ENCODE measurements at places on chromosomes 4 and X.

DNA sequence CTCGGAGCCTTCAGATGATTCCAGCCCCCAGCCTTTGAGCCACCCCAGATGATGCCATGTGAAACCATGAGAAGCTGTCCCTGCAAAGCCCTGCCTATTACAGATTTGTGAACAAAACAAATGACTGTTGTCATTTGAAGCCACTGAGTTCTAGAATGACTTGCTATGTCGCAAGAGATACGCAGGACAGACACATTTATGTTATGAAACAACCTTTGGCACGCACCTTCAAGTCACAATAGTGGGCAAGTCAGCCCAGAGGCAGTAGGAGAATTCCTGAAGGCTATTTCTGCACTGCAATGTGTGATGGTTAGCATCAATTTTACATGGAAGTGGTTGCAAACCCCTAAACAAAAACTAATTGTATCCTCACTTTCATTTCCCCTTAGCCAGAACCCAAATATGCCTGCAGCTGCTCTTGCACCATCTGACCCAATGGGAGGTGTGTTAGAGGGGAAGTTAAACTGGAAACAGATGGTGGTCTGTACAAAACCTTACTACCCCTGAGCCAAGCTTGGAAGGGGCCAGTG is 174.4 kb upstream of the ATP6AP2 start:
- no peak for DNase-seq

DNA sequence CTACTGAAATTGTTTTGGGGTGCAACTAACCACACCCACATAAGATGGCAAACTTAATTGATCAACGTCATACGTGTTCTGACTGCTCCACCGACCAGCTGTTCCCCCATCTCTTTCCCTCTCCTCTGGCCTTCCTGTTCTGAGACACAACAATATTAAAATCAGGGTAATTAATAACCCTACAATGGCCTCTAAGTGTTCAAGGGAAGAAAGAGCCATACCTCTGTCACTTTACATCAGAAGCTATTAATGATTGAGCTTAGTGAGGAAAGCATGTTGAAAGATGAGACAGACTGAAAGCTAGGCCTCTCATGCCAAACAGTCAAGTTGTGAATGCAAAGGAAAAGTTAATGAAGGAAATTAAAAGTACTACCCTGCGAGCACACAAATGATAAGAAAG is 173.9 kb upstream of the FTHL17 start:
- no peak for DNase-seq

DNA sequence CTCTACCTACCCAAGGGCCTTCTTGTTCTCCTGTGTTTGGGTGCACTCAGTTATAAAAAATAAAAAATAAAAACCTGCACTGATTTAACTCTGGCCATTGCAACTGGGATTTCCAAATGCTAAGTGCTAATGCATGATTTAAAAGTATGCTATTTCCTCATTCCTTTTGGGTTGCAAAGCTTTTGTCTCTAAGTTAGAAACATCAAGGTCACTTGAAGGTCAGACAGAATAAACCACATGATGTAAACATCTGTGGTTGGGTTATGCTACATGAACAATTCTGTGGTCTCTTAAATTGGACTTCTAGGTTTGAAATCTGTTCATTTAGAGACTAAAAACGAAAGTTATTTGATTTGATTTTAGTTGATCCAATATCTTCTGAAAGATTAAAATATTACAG is 1547.4 kb upstream of the TENM3 start:
- DNase-seq, result no peak

- peak; percentile 60 for DNase-seq
These were observed at the start of gene CXCL5 for GRCh38 chr4:73998040-73999011. CXCL5 (minus strand) TSS chr4:73998677; CDS start chr4:73998581, 96 bp downstream.

DNA sequence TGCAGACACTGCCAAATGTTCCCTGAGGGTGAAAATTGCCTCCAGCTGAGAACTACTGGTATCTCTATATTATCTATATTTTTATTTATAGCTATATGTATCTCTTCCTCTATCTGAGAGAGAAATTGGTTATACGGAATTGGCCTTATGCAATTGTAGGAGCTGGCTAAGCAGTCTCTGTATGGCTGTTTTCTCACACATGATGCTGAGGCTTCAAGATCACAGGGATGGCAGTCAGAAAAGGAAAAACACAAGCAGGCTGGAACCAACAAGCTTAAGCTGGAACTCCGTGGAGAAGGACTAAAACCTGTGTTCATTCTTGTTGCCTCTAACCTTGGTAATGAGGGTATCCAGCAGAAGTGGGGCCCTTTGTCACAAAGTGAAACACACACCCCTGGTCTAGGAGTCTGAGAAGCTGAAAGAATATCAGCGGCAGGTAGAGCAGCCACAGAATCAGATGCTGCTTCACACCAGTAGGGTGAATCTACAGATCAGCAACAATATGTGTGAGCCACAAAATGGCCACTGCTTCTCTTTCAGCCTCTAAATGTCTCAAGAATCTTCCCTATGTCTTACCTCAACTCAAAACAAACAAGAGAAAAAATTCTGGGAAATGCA is 166.5 kb upstream of the PPP1R2C start:
- DNase-seq, result no peak

DNA sequence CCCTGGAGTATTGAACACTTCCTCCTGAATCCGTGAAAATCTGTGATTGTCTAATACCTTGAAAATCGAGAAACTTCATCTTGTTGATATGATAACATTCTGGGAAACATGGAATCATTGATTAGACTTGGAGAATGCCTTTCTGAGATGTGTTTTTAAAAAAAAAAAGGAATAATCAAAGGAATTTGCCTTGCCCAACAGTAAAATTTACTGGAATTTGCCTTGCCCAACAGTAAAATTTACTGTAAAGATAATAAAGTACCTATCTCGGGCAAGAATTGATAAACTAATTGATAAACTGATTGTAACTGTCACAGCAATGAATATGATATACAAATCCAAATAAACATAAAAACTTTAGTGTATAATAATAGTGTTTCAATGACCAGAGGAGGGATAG is 44.7 kb downstream of the PHOX2B start:
- DNase-seq, result no peak

- DNase-seq, result no peak
These were observed 1061.9 kb downstream of the ARAP2 start for GRCh38 chr4:35182451-35182850.

DNA sequence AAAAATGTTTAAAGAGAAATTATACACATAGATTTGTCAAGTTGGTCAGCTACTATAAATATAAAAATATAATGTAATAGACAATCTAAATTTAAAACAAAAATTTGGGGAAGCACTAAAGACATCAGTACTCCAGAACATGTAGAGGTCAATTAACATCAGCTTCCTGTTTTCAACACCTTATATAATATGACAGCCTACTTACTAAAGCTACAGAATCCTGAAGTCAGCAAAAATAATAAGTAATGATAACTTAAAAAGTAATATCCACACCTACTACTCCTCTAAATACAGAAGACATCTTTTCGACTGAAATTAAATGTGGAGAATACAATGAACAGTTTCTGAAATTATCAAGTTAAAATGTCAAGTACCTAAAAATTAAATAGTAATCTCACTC is 118.6 kb downstream of the LRBA start:
- DNase-seq, result no peak

DNA sequence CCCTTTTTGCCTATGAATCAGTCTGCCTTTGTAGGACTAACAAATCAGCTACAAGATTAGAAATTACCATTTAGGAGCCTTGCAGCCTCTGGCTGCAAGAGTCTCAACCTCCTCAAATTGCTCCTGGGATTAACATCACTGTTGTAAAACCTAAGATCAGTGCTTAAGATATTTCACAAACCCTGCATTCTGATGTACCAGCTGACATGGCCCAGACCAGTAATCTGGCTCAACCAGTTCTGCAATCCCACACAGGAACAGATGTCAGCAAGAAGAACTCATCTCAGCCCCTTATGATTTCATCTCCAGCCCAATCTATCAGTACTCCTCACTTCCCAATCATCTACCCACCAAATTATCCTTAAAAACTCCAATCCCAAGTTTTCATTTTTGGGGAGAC is 32.5 kb upstream of the AADAT start:
- no peak for DNase-seq

GRCh38 chr4:71202705-71203104 is 136.1 kb upstream of the SLC4A4 start:
- no peak for DNase-seq

DNA sequence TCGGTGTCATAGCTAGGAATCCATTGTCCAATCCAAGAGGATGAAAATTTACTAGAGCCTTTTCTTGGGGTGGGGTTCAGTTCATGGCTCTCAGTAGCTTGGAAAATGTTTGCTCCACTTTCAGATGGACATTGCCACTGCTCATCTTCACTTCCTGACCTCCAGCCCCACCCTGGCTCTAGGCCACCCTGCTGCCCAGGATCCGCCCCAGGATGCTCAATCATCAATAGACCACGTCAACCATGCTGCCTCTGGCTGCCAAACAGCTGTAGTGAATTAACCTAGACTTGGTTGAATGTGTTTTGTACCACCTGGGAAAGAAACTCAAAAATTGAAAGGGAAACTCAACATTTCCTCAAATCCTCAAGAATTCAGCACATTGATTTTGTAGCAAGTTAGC is 37.2 kb upstream of the HSD17B10 start:
- DNase-seq, result no peak

DNA sequence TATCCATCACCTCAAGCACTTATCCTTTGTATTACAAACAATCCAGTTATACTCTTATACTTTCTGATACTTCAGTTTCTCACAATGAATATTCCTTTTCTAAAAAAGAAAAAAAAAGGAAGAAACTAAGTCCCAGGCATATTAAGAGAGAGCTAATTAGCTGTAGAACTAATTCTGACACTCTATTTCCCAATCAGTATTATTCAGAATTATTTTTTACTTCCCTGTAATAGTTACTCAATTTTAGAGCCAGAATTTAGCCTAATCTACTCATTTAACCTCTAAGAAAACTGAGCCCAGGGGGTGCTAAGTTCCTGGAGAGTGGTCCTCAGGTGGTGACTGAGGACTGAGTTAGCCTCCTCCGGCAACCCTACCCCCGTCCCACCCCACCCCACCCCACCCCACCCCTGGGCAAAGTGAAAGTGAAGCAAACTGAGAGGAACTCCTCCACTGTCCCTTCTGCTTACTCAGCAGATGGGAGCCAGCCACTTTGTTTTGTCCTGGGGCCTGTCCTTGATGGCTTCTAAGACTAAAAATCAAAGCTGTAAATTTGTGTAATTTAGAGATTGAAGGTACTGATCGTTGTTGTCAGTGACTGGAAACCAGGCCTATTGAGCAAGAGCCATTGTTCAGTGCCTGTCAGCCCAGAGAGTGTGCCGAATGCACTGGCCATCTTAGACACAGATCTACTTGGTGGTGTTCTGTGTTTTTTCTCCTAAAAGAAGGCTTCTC is 162.1 kb downstream of the CBR4 start:
- DNase-seq, result no peak

- no peak for DNase-seq
These were observed 9.7 kb downstream of the CXorf38 start for GRCh38 chrX:40637687-40638086.

- DNase-seq, result no peak
These were observed 5.6 kb downstream of the GAK start for GRCh38 chr4:926538-926937.

GRCh38 chrX:17617806-17618205 is 119.5 kb upstream of the SCML1 start:
- no peak for DNase-seq

DNA sequence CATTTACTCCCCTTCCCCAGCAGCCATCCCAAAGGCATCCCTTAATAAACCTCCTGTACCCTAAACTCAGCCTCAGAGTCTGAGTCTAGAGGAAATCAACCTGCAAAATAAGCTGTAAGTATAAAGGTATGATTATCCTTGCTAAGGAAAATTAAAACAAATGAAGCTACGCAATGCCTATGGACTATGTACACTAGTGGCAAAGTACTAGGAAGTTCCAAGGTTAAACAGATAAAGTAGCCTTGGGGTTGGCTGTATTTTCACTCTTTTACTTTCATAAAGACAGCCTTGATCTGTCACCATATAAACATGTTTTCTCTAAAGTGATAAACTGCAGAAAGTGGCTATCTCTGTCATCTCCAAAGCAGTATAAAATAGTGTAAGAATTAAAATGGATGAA is 35.9 kb downstream of the MAP3K15 start:
- no peak for DNase-seq

DNA sequence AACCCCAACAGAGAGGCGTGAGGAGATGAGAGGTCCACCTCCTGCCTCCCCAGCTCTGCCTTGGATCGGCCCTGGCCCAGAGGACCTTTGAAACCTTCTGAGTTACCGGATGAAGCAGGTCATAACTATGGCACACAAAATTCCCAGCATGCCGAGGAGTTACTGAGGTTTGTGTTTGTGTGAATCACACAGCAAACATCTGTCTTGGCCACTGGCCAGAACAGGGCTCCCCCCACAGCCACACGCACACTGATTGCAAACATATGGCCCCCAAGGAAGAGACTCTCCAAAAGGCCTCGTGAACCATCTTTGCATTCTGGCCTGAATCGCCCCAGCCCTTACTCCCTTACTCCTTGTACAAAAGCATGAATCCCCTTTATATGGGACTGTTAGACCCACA is 18.9 kb downstream of the RPS4X start:
- DNase-seq, result peak; percentile 56

DNA sequence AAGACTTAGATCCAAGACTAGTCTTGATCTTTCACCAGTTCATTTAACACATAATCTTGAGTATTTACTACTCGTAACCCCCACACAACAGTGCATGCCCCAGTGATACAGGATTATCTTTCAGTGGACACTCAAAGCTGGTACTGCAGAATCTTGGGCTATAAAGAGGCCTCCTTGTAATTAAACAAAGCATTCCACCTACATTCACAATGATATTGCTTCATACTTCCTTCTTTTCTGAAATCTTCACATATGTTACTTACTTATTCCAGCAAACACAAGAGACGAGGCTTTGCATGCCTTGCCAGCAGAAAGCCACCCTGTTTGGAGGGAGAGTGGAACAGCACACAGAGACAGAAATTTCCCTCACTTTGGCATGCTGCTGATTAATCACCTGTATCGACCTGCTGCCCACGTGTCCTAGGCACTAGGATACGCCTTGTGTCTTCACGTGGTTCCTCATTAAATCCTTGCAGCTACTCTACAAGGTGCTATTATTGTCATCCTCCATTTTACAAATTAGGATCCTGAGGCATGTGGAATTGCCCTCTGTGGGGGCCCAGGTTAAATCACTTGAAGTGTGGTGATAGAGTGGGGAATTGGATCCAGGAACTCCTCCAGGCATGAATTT is 77.3 kb downstream of the FAM184B start:
- DNase-seq, result no peak

- no peak for DNase-seq
These were observed 23.1 kb downstream of the SETD7 start for GRCh38 chr4:139532947-139533346.

- no peak for DNase-seq
These were observed 1176.3 kb downstream of the PCDH18 start for GRCh38 chr4:136355970-136356369.

DNA sequence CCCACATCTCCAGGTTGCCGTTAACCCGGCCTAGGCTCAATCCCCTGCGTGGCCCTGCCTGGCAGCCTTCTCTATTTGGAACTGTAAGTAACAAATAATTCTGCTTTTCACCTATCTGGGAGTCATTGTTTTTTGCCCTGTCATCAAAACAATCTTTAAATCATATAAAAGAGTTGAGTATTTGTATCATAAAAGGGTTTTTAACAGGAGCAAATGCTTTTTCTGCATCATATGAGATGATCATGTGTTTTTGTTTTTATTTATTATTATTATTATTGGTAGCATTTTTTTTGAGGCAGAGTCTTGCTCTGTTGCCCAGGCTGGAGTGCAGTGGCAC is 10.0 kb upstream of the TLR3 start:
- no peak for DNase-seq

GRCh38 chrX:123906557-123907316 is 46.9 kb downstream of the XIAP start:
- DNase-seq, result no peak

GRCh38 chr4:38846015-38846414 is 10.6 kb downstream of the TLR6 start:
- no peak for DNase-seq

Measured in fibroblast of the conjunctiva (primary cell).